H4 (cell line): ENCODE measurements at places on chromosomes 7 and 10. TPM values are rescaled to one million over a fixed set of nuclear protein-coding genes. Genes with fewer than 3 reads are reported as not detected.

Gene CALD1
- total RNA-seq, result 152 and 195 TPM in 2 replicates

Gene COBL
- total RNA-seq, result 0.21 and 0.81 TPM in 2 replicates

Gene RSPH10B2
- 0.06 TPM in 1 of 2 replicates, not detected in the other for total RNA-seq

Gene NYAP1
- total RNA-seq, result not detected in 2 replicates

Gene ZNHIT1
- 87.9 and 103 TPM in 2 replicates for total RNA-seq

Gene MICALL2
- total RNA-seq, result 9.8 and 13.4 TPM in 2 replicates

Gene MNX1
- 0.21 and 0.29 TPM in 2 replicates for total RNA-seq

Gene AHCYL2
- total RNA-seq, result 7.4 and 10.1 TPM in 2 replicates

Gene ATG9B
- 0.17 TPM in 1 of 2 replicates, not detected in the other for total RNA-seq

Gene GRID1
- 1.7 and 2.4 TPM in 2 replicates for total RNA-seq

Gene MBLAC1
- 0.52 and 1.6 TPM in 2 replicates for total RNA-seq

Gene LYZL2
- total RNA-seq, result not detected in 2 replicates

Gene FGF8
- not detected in 2 replicates for total RNA-seq

Gene GARIN1A
- 0.06 TPM in 1 of 2 replicates, not detected in the other for total RNA-seq

Gene PTPN20
- not detected in 2 replicates for total RNA-seq

Gene CAMK1D
- total RNA-seq, result 1.0 and 2.3 TPM in 2 replicates

Gene NDUFB2
- 605 and 629 TPM in 2 replicates for total RNA-seq

Gene ATP6V0A4
- total RNA-seq, result 0.17 and 0.39 TPM in 2 replicates

Gene RALA
- total RNA-seq, result 15.4 and 19.6 TPM in 2 replicates

Gene SORBS1
- total RNA-seq, result 1.4 and 4.0 TPM in 2 replicates

Gene RAB19
- total RNA-seq, result not detected in 2 replicates

Gene DLG5
- 14.0 and 16.8 TPM in 2 replicates for total RNA-seq

Gene P4HA1
- 105 and 109 TPM in 2 replicates for total RNA-seq

Gene PANK1
- 6.5 and 9.7 TPM in 2 replicates for total RNA-seq

Gene NDUFA5
- total RNA-seq, result 78.9 and 108 TPM in 2 replicates

Gene MYL10
- total RNA-seq, result not detected in 2 replicates

Gene SFTPA1
- total RNA-seq, result not detected in 2 replicates

Gene GJD4
- total RNA-seq, result not detected in 2 replicates

Gene NEURL1
- total RNA-seq, result 0.10 and 0.72 TPM in 2 replicates

Gene NME8
- total RNA-seq, result not detected in 2 replicates

Gene STAG3
- total RNA-seq, result 0.35 TPM in 1 of 2 replicates, not detected in the other

Gene UCMA
- not detected in 2 replicates for total RNA-seq

Gene LRRC18
- 0.06 TPM in 1 of 2 replicates, not detected in the other for total RNA-seq

Gene ASZ1
- total RNA-seq, result 0.14 TPM in 1 of 2 replicates, not detected in the other

Gene SAMD9L
- 19.3 and 21.2 TPM in 2 replicates for total RNA-seq

Gene PRLHR
- not detected in 2 replicates for total RNA-seq

Gene HOXA6
- 0.64 and 0.70 TPM in 2 replicates for total RNA-seq

Gene CDHR1
- total RNA-seq, result 0.29 and 0.37 TPM in 2 replicates

Gene EBF3
- 0.33 TPM in 2 replicates for total RNA-seq

Gene LBX1
- not detected in 2 replicates for total RNA-seq

Gene TMEM273
- 0.48 and 5.2 TPM in 2 replicates for total RNA-seq

Gene IGFBP3
- 1,960 and 2,130 TPM in 2 replicates for total RNA-seq

Gene HOXA11
- total RNA-seq, result 0.27 and 0.52 TPM in 2 replicates
